ENCODE measurements at places on chromosomes 3 and 15.

GRCh38 chr3:195285372-195285771 is 14.4 kb upstream of the XXYLT1 start:
- DNase-seq, result no peak

DNA sequence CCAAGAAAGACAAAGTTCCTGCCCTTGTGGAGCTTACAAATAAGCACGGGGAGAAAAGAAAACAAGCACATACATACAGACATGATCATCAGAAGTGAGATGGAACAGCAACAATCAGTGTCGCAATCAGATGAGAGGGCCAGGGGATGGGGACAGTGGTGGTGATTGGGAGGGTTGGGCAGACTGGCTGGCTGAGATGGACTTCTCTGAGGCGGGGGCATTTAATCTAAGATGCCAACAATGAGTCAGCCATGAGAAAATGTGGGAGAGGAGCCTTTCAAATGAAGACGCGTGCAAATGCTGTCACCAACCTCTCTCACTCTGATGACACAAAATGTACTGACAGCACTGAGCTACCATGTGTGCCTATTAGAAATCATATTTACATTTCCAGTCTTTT is 81.4 kb downstream of the NCEH1 start:
- no peak for DNase-seq

GRCh38 chr15:65087411-65087810 is 10.9 kb downstream of the KBTBD13 start:
- DNase-seq, result no peak

DNA sequence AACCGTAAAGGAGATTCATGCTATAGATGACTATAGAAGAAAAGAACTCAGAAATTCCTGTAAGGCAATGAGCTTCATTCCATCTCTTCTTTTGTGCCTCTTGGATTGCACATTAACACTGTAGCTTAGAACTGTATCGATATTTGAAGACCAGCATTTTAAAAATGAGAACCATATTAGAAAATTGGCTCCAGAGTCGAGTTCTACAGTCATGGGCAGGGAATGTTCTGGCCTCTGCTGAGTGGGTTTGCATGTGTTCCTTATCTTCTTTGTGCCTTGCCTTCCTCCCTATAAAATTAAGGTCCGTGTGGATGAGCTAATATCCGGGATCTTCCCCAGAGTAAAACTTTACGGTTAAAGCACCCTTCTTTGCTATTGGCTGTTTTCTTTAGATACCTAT is 77.4 kb upstream of the PLCL2 start:
- no peak for DNase-seq

DNA sequence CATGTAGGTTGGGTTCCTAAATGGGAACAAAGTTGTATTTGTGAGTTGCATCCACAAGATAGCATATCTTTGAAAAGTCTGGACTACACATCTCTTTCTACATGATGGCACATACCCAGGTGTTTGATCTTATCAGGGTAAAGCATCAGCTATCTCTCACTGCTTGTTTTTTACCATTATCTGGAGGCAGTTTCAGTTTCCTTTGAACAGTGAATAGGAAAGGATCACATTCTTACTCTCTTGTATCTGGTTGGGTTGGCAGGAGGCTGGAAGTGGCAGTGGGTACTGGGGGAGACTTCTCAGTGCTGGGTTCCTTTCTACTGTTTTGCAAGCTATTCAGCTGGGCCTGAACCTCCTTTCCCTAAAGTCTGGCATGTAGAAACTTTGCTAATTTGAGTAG is 4.1 kb downstream of the CEMIP start:
- DNase-seq, result no peak

GRCh38 chr15:44130778-44131177 is 64.3 kb downstream of the FRMD5 start:
- DNase-seq, result no peak

DNA sequence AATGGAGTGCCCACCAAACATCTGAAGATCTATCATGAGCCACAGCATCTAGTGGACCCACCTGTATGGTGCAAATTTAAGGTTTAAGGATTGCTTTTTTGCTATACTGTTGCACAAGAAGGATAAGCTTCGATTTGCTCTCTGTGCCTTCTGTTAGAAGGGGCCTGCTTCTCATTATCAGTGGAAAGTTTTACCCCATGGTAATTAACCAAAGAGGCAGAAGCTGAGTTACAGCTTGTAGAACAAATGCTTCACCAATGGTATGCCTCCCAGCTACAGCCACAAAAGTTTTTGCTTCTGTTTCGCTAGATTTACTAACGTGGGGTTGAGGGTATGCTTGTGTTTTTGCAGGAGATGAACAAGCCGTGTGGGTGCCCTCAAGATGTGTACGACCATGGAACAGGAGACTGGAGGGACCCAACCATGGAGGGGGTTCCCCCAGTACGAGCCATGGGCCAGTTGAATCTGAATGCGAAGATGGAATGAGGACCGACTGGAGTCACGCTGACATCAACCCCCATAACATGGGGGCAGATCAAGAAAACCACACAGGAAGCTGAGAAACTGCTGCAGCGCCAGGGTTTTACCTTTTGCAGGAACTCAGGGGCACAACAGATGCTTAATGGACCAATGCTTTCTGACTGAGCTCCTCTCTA is 43.5 kb downstream of the ACAD9 start:
- DNase-seq, result peak; percentile 44

GRCh38 chr3:133700351-133700750 is 38.6 kb upstream of the TOPBP1 start:
- DNase-seq, result no peak
